ENCODE measurements at places on chromosomes 11 and 22.
A peak's percentile ranks its signal among the peaks of the same experiment; 100 is the strongest.

- DNase-seq = no peak
These were observed 873.7 kb upstream of the FAT3 start for GRCh38 chr11:91350931-91351330.

DNA sequence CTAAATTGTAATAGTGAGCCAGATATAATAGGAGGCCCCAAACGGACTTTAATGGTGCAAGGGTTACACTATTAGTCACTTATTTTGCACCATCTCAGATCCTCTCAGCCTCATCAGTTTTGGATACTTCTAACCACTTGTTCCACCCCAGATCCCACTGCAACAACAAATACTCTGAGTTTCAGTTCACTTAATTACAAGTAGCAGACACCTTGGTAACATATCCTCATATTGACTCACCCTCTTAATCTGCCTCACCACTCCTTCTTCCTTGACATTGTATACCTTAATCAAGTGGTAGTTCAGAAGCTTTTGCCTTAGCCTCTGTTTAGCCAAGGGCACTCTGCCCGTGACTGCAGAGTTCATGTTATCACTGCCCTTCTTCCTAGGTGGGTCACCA is 256.1 kb upstream of the UBASH3B start:
- no peak for DNase-seq

DNA sequence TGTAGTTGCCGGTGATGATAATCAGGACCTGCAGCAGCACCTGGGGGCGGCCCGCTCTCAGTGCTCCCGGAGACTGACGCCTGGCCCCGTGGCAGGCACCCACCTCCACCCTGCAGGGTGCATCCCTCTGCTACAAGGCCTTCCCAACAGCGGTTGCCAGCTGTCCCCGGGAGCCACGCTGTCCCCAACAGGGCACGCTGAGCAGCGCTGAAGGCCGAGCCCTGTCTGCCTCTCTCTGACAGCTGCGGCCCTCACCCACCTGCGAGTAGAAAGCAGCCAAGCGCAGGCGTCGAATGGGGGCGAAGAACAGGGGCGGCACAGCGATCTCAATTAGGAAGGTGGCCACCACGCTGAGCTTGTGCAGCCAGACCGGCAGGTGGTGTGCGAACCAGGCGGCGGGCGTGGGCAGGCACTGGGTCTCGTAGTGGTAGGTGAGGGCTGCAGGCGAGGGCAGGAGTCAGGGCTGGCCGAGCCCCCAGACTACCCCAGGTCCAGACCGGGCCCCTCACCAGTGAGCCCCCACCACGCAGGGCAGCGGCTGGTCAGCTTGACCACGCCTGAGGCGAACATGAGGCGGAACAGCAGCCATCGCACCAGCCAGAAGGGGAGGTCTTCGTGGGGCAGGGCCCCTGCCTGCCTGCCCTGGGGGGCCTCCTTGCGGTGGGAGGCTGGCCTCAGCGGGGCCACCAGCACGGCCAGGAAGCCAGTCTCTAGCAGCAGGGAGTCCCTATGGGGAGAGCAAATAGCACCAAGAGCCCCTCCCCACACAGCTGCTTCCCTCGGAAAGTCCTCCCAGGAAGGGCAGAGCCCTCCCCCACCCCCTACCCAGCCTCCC is 1.5 kb downstream of the LMF2 start:
- DNase-seq = no peak

GRCh38 chr11:18491924-18492323 is 34.8 kb downstream of the TSG101 start:
- no peak for DNase-seq

- DNase-seq = peak; percentile 84
These were observed 3.2 kb upstream of the CSDC2 start for GRCh38 chr22:41557401-41558240.

GRCh38 chr11:19394525-19395016 is 153.8 kb upstream of the E2F8 start:
- no peak for DNase-seq

DNA sequence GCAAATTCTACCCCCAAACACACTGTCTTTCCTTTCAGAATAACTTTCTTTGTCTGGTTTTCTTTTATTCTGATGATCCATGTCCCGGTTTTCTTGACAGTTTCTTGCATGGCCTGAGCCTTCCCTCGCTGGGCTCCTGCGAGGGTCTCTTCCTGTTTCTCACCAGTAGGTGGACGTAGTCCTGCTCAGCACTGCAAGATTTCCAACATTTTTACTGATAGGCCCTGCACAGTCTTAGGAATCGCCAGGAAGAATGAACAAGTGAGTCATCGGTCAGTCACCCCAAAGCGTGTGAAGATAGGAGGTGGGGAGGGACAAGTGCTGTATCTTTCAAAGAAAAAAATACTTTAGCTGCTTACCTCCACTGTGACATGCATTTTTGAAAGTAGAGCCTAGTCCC is 16.9 kb upstream of the KIRREL3 start:
- DNase-seq = peak; percentile 44

- no peak for DNase-seq
These were observed 62.6 kb upstream of the PHF21B start for GRCh38 chr22:45072322-45072903.

- no peak for DNase-seq
These were observed 9.3 kb upstream of the FXYD6 start for GRCh38 chr11:117885777-117886176.

GRCh38 chr11:40099426-40100161 is 1359.9 kb downstream of the LRRC4C start:
- no peak for DNase-seq

GRCh38 chr22:31488988-31489617 is 539 bp downstream of the EIF4ENIF1 start:
- DNase-seq = no peak

DNA sequence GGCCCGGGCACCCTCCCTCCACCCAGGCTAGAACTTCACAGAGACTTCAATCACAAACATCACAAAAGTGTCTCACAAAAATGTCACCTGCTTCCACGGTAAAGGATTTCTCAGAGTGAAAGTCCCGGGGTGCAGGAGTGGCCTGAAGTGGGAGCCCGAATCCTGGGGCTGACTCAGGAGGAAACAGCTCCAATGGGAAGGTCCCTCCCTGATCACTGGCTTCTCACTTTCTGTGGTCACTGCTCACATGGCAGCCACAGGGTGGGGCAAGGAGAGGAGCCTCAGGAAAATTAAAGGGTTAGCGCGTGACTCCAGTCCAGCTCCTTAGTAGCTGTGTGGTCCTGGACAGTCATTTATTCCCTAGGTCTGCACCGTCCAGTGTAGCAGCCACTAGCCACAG is 564.5 kb upstream of the B3GAT1 start:
- no peak for DNase-seq

DNA sequence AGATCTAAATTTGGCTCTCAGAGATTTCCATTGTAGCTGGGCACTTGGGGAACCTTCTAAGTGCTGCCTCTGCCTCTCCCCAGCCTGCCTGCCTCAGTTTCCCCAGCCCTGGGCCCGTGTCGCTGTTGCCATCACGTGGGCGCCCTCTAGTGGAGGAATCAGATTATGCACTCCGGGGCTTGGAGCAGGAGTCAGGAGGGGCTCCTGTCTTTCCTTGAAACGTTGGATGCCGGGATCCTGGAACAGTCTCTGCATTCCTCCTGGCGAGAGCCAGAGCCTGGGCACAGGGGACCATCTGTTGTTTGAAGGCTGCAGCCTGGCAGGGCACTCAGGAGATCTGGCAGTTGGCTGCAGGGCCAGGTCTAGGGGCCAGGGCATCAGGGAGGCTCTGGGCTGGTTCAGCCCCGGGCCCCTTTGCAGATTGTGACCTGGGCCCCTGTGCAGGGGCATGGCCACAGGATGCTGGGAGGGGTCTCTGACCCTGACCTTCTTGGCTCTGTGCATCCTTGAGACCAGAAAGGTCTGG is 71.6 kb downstream of the LRP5 start:
- DNase-seq = peak; percentile 80

GRCh38 chr22:31477329-31477728 is 12.3 kb downstream of the EIF4ENIF1 start:
- no peak for DNase-seq

Data from brain (organoid and tissue), 16 donors.